ENCODE measurements at places on chromosomes 6 and 20. TPM values are rescaled to one million over a fixed set of nuclear protein-coding genes. Genes with fewer than 3 reads are reported as not detected.

The DOK5 gene
- not detected for total RNA-seq

The PACRG gene
- total RNA-seq: 3.0 TPM

The PSORS1C1 gene
- total RNA-seq: not detected

DNA sequence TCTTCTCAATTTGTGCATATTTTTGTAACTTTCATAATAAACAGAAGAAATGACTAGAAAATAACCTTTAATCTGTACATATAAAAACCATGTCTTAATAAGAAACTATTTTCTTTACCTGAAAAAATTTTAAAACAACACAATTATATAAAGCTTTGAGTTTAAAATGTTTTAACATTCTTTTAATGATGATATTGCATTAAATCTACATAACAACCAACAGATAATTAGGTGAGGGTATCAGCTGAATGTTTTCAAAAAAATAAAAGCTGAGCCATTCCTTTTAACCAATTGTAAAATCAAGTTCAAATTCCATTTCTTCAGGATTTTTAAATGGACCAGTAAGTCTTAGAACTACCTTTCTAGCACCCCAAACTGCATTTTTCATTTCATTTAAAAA, 1185.0 kb upstream of the CITED2 start:
- no peaks in the 10 kb centered on the region for H3K36me3 ChIP-seq
- DNase-seq: no peak
- H3K4me1 ChIP-seq: no peaks in the 10 kb centered on the region
- H3K27ac ChIP-seq: no peak overlapping the region

DNA sequence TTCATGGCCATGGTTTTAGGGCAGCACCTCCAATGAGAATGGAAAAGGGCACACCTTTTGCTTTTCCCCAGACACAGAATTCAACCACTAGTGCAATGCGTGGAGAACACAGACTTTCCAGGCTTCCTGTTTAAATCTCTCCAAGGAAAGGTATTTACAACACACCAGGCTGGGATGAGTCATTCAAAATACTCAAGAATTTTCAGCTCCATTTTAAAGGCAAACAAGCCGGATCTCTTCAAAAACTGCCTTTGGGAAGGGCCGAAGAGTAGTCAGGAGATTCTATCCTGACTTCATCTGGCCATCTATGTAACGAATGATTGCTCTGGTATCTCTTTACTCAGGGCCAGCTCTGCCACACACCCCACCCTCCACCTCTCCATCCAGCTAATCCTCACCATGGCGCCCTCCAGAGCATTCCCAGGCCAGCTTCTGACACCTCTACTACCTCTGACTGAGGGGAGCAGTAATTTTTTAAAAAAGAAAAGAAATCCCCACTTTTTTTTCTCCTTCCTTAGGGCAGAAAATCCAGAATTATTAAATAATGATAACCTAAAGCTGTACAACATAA, 254.6 kb downstream of the LY86 start:
- H3K4me3 ChIP-seq: no peak overlapping the region
- H3K27me3 ChIP-seq: peaks cover 25% of the 10 kb centered on the region
- no peaks in the 10 kb centered on the region for H3K4me1 ChIP-seq
- H3K27ac ChIP-seq: no peak overlapping the region
- H3K36me3 ChIP-seq: no peaks in the 10 kb centered on the region
- DNase-seq: no peak

DNA sequence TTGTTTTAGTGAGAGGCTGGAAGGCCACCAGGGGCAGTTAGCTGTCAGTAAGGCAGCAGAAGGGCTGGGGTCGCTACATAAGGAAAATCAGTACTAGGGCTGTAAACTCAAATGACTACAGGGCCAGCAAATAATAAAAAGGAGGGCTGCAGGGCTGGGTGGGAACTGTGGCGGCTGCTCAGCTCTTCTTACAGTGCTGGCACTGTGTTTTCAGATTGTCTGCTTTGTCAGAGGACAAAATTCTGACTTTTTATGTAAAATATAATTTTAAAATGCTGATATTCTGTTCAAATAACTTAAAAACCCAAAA, 23.2 kb downstream of the HLA-A start:
- H3K27me3 ChIP-seq: no peaks in the 10 kb centered on the region
- peaks cover 30% of the 10 kb centered on the region for H3K4me1 ChIP-seq
- peaks cover 1% of the 10 kb centered on the region for H3K36me3 ChIP-seq

DNA sequence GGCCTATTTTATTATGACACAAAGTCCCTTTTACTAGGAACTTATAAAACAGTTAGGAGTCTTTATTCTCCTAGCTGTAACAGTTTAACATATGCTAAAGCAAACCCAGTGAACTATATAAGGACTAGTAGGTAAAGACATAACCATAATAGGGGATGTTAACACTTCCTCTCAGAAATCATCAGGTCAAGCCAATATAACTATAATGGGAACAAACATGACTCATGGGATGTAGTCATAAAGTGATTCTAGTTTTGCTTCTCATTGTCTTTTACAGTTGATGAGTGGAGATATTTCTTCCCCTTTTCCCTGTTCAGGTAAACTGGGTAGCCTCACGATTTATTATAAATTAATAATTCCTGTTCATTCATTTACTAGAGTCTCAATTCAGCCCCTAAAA, 9.7 kb downstream of the PTCHD4 start:
- H3K4me3 ChIP-seq: no peak overlapping the region
- H3K27ac ChIP-seq: no peak overlapping the region
- H3K27me3 ChIP-seq: no peaks in the 10 kb centered on the region

- H3K27ac ChIP-seq: no peak overlapping the region
- no peak for DNase-seq
- no peaks in the 10 kb centered on the region for H3K36me3 ChIP-seq
These were observed 3.6 kb upstream of the MAS1 start for GRCh38 chr6:159887146-159887545.

DNA sequence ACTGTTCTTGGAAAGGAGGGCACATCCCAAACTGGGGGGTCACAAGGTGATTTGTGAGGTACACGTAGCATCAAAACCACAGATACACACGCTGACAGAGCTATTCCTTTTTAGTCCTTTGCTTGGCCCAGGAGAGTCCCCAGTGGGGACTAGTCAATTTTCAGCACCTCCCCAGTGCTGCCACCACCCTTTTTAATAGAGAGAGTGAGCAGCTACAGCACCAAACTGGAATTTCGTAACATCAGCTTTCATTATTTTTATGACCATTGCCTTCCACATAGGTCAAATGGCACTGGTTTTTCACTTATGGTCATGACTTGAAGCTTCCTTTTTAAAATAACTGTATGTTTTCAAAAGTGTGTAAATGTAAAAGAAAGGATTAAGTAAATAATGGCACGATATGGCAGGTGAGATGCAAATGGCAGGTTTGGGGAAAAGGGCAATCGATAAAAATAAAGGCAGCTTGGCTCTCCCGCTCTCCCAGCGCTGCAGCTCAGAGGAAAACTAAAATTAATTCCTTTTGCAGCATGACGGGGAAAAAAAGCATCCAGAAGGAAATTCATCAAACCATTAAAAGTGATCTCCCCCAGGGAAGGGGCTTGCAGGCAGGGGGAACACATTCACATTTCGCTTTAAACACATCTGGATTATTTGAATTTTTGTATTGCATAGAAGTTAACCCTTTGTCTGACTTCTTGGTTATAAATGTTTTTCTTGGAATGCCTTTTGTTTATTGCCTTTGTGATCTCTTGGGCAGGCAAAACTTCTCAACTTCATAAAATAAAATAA, 95.2 kb downstream of the ANKRD60 start:
- H3K36me3 ChIP-seq: no peaks in the 10 kb centered on the region
- no peak overlapping the region for H3K4me3 ChIP-seq
- DNase-seq: no peak
- peaks cover 64% of the 10 kb centered on the region for H3K27me3 ChIP-seq

DNA sequence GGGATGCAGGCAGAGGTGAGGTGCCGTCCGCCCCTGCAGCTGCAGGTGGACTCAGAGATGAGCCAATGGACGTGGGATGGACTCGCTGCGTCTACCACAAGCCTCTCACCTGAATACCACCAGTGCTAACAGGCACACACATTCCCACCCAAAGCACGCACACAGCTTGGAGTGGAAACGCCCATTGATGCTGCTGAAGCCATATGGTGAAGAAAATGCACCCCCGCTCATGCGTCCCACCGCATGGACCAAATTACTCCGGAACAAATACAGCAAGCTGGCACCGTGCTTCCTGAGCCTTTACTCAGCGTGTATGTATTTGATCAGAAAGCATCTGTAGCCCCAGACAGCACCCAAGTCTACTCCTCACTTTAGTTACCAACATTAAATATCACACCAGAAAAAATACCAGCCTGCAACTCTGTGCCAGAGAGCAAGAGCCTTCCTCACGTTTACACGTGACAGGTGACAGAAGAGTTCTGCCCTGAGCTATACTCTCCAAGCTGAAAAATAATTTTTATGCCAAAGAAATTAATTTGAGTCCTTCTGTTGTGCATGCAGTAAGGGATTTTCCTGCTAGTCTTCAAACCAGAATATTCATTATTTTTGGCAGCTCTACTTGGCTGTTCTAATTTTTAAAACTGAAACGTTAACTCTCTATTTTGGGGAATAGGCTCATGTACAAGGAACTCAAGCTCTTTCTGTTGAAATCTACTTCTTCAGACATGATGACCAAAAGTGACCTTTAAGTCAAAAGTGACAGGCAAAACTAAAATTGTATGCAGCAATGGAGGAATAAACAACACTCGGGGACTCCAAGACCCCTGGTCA, 58.2 kb upstream of the SYNDIG1 start:
- DNase-seq: no peak
- peaks cover 6% of the 10 kb centered on the region for H3K4me1 ChIP-seq
- peaks cover 9% of the 10 kb centered on the region for H3K27me3 ChIP-seq
- no peak overlapping the region for H3K4me3 ChIP-seq

DNA sequence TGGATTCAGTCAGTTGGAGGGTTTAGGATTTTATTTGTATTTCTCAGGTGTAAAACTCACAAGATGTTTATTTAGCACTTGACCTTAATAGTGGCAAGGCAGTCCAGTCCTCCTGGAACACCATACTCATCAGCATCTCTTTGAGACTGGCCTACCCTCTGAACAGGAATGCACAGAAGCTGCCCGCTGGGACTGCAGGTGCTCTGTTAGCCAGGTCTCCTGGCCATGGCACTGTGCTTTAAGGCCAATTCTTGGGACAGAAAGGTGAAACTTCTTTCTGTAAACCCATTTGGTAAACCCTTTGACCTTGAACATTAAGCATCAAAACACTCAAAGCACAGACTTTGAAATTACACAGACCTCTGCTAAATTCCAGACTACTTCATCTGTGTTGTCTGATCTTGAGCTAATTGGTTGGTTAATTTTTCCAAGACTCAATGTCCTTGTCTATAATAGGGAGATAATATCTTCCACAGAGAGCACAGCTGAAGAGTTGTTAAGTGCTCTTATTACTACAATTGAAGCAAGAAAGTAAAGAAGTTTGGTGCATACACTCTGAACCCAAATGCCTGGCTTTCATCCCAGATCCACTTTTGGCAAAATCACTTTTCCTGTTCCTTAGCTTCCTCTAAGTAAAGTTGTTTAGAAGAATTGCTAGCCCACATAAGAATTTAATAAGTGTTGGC, 54.9 kb upstream of the NT5E start:
- no peak for DNase-seq
- no peak overlapping the region for H3K27ac ChIP-seq
- H3K36me3 ChIP-seq: no peaks in the 10 kb centered on the region
- H3K4me3 ChIP-seq: no peak overlapping the region

GRCh38 chr20:58749979-58750378, 57.4 kb downstream of the NPEPL1 start:
- no peaks in the 10 kb centered on the region for H3K4me1 ChIP-seq
- no peaks in the 10 kb centered on the region for H3K27me3 ChIP-seq
- no peaks in the 10 kb centered on the region for H3K36me3 ChIP-seq

DNA sequence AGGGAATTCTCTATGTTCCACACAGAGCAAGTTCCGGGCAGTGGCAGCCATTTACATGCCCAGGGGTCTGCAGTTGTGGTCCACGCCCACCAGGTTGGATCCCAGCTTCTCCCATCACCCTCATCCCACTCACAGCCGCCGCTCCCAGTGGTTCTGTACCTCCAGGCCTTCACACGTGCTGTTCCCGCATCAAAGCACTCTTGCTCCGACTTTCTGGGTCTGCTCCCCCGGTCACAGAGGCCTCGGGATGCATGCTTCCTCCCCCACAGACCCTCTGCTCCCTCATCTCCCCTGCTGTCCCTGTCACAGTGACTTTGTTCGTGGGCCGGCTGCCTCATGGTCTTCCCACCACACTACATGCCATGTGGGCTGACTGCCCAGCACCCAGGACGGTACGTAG, 332.5 kb downstream of the TAF4 start:
- DNase-seq: no peak
- H3K36me3 ChIP-seq: no peaks in the 10 kb centered on the region

DNA sequence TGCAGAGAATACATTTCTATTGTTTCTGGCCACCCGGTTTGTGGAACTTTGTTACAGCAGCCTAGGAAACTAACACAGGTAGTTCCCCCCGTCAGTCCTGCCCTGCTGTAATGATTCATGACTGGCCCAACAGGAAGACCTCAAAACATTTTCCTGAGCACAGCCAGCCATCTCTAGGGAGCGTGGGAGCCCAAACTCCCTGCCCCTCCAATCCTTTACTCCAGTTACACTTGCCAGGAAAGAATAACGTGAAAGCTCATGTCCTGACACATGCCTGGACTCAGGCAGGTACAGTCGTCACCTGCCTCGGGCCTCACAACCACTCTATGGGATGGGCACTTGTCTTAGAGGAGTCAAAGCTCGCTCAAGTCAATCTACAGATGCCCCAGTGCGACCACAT, 8.4 kb downstream of the TXNDC5 start:
- no peaks in the 10 kb centered on the region for H3K4me1 ChIP-seq
- H3K27me3 ChIP-seq: no peaks in the 10 kb centered on the region
- no peak overlapping the region for H3K27ac ChIP-seq
- H3K36me3 ChIP-seq: peaks cover 35% of the 10 kb centered on the region
- no peak for DNase-seq
- no peak overlapping the region for H3K4me3 ChIP-seq

- DNase-seq: no peak
- peaks cover 20% of the 10 kb centered on the region for H3K4me1 ChIP-seq
- no peak overlapping the region for H3K27ac ChIP-seq
- H3K4me3 ChIP-seq: no peak overlapping the region
- H3K36me3 ChIP-seq: peaks cover 53% of the 10 kb centered on the region
- H3K27me3 ChIP-seq: no peaks in the 10 kb centered on the region
These were observed 82.7 kb downstream of the SAMD3 start for GRCh38 chr6:130140084-130140483.

DNA sequence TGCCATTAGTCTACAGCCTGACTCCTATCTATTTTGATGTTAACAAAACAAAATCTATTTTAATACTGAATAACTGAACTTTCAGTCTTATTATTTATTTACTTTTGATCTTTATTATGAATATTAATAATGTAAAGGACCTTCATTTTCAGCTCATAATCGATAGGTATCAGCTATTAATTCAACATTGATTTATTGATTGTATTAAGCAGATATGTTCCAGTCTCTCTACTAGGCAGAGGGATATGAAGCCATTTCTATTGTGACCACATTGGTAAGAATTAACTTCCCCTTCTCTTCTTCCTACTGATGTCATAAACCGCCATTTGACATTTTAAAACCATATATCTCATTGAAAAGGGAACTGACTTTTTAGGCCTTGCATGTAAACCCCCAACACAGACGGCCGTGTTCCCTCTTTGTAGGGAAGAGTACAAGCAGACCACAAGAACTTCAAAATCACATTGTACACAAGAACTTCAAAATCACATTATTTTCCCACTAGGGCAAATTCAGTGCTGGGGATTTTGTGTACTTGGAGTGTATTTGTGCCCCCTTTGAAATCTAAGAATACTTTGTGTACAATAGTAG, 69.5 kb upstream of the FABP7 start:
- H3K27me3 ChIP-seq: no peaks in the 10 kb centered on the region
- no peak overlapping the region for H3K4me3 ChIP-seq

Data from T-cell (primary cell).